ENCODE measurements at places on chromosomes 5 and 9.

DNA sequence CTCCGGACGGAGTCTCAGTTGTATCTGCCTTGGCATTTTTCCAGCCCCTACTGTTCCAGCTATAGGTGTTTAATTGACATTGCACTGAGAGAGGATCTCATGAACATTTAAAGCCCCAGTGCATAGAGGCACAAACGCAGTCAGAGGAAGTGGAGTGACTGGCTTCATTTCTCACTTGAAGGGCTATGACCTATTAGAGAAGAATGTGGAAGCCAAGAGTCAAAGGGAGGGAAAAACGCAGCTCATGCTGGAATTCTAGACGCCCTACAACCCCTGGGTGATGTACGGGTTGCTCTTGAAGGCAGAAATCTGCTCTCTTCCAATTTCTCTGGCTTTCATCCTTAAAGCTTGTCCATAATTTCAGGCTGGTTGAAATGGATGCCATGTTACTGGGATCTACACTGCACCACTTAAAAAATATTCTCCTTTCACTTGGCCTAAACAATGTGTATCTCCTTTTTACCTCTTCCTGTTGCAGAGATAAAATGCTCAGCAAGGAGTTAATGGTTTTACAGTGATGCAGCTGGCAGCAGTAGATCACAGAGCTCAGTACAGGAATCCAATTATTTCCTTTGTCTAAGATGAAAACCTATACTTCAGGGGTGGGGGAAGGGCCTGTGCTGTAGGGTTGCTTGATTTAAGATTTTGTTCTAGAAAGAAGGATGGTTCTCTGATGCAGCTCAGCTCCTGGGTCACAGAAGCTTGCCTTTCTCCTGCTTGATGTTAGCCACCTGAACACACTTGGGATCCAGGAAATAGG is 61.8 kb upstream of the MAMDC2 start:
- no peak for DNase-seq

GRCh38 chr5:14229734-14230133 is 86.6 kb downstream of the TRIO start:
- no peak for DNase-seq

DNA sequence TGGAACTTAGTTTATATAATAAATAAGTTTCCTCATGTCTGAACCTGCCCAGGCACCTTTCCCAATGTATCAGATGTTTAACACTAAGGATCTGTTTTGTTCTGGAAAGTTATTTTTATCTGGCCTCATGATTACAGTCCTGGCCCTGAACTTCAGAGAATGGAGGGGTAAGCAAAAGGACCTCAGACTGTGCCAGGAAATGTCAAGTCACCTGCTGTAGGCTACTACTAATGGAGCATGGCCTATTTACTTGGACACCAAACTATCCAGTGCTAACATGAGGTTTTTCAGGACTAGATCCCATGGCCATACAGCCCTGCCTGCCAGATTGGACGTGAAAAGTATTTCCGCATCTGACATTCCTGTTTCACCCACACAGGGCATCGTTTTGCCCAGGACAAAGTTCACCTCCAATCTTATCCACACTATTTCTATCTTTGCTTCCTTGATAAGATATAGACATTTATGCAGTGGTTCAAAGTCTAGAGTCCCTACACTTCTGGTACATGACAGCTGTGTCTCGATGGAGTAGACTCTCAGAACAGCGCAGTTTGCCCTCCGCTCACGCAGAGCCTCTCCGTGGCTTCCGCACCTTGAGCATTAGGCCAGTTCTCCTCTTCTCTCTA is at the start of gene BTNL8:
TSS of gene BTNL8 (plus strand) at position 539 of the 626 bp plus-strand sequence. CDS start 152 bp downstream, outside the sequence.
- DNase-seq, result no peak

DNA sequence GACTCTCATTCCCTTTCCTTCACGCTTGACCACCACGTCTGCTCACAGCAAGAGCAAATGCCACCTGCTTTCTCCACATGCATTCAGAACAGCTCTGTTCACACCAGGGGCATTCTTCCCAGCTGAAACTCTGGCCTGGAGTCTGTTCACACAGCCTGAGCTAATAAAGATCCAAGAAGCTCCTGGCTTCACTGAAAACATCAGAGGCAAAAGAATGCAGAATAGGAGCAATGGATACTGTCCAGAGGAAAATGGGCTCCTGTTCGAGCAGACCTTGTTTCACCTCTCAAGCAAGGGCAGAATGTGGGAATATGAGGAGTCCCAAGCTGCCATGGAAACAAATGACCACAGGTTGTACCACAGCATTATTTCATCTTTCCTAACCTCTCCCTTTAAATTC is 402.7 kb upstream of the TNC start:
- no peak for DNase-seq

DNA sequence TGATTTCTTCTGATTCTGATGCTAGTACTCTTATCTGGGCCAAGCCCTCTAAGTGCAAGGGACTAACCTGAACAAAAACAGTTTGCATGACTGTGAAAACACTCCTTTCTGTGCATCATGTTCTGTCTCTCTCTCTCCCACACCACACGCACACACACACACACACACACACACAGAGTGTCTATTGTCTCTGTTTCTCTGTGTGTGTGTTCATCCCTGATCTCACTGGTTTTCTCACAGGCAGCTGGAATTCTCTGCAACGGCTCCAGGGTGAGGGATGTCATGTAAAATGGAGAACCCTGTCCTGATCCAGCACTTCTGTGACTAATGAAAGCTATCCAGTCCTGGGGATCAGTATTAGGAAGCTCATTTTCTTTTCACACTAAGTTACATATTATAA is 453.1 kb upstream of the RGMB start:
- no peak for DNase-seq

DNA sequence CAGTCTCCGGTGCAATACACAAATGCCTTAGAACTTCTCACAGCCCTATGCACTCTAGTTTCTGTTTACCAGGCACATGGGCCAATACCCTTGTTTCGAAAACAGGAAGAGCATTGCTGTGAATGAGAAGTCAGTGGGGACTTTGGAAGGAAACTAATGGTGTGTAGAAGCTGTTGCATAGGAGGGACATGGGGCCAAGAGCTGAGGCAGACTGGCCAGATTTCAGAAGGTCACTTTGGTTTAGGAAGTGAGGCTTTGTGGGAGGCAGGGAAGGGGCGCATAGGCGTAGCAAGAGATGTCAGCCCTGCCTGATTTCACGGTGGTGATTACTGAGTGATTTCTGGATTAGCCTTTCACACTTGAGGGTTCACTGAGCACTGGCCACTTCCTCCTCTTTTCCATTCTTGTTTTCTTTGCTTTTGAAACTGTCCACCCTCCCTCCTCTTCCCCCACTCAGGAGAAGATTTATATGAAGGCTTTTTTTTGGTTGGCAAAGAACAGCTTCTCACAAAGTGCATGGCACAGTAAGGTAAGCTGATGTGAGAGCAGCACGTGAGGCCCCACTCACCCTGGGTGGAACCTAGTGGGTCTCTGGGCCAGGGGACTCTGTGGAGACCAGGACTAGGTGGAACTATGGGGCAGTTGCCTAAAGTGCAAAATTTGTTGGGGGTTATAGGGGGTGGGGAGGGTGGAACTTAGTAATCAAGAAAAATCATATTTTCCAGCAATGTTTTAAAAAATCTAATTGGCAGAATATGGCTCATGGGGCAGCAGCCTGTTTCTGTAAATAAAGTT is 6.1 kb upstream of the TMEM252 start:
- no peak for DNase-seq

- no peak for DNase-seq
Observed at GRCh38 chr5:175572886-175573285, 85.0 kb upstream of the HRH2 start.

GRCh38 chr5:122693963-122694362 is 80.9 kb upstream of the SNX2 start:
- no peak for DNase-seq

DNA sequence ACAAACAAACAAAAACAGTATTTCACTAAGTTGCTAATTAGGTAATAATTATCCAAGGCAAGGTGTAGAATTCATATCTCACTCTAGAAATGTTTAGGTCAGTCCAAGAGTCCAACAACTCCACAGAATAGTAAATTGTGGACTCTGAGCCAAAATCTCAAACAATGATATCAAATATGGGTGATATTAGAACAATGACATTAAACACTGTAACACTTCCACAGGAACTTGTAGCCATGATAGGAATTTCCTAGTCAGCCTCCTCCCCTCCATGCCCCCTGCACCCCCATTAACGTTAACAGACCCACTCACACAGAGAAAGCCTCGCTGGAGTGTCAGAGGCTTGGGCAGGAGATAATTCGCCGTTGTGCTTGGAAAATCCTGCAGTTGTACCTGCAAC is 305.0 kb upstream of the PIK3R1 start:
- DNase-seq, result no peak

GRCh38 chr5:133041910-133042309 is 9.9 kb upstream of the HSPA4 start:
- DNase-seq, result no peak

GRCh38 chr5:135344349-135344748 is 54.7 kb downstream of the MACROH2A1 start:
- DNase-seq, result no peak

DNA sequence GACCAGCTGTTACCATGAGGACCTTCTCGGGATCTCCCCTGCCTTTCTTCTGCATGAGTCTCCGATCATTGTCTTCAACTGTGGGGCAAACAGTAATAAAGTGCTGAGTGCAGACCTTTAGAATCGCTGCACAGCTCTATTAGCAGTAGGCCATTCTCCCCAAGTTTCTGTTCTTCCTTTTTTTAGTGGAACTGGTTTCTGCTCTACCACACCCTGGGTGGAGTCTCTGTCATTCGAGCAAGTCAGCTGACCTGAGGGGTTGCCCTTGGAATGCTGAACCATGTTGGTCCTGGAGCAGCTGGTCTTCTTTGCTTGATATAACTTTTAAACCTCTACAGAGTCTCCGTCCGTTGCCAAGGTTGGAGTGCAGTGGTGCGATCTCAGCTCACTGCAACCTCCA is 33.4 kb upstream of the GNPDA1 start:
- no peak for DNase-seq

DNA sequence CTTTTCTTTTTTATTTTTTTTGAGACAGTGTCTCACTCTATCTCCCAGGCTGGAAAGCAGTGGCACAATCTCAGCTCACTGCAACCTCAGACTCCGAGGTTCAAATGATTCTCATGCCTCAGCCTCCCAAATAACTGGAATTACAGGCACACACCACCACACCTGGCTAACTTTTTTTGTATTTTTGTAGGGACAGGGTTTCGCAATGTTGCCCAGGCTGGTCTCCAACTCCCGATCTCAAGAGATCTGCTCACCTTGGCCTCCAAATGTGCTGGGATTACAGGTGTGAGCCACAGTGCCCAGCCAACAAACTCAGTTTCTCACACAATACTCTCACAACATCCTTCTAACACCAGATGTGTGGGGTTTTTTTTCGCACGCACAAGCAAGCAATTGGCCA is 22.1 kb downstream of the AFF4 start:
- DNase-seq, result no peak

GRCh38 chr5:122351416-122352157 is 39.5 kb downstream of the SNCAIP start:
- no peak for DNase-seq

DNA sequence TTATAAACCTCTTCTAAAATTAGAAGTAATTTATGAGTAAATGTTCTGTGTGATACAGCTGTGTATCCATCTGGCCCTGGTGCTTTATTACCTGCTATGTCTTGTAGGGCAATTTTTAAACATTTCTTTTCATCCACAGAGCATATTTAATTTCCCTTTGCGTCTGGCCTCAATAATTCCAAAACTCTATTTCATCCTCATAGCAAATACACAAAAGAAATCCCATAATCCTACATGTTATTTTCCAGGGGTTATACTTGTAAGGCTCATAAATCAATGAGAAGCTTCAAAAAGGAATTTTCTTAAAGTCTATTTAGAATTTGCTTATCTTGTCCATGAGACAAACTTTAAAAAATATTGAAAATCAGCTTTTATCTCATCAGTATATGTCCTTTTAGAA is 167.0 kb downstream of the TTC39B start:
- no peak for DNase-seq

GRCh38 chr9:114414346-114414745 is 26.6 kb upstream of the AKNA start:
- no peak for DNase-seq

DNA sequence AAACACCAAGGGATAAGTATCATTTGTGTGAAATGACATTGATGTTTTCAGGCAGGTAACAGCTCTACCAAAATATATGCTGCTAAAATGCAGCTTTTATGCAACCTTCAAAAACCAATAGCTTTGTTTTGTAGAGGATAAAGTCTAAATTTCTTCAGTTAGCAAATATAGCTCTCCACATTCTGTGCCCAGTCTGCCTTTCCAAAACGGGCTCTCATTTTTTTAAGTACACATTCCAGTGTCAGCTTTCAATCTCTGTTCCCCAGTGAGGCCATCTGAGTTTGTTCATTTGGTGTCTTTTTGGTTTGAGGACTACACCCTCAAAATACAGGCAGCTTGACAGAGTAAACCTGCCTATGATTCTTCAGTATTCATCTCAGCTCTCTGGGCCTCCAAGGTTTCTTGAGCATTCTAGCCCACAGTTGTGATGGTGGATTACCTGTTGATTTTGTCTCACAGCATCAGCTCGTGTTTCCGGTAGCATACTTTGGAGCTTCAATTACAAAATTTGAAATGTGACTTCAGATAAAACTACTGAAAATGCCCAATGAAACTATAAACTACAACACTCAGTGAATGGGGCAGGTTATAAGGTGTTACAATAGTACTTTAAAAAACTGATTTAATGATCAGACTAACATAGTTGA is 55.7 kb downstream of the NR3C1 start:
- no peak for DNase-seq

DNA sequence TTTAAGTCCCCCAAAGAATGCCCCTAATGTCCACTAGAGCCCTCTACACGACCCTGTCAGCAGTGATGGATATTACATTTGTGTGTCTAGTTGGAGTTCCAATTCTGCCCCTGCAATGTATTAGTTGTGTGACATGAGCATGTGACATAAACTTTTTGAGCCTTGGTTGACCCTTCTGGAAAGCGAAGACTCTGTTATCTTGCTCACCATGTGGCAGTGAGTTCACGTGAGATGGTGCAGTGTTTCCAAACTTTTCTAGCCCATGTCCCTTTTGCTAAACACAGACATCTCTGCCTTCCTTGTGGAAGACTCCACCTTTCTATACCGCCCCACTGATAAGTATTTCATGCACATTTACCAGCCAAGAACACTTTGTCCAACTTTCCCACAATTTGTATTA is 87.0 kb upstream of the BOD1 start:
- DNase-seq, result no peak

- DNase-seq, result no peak
Observed at GRCh38 chr5:5009240-5009639, 130.9 kb upstream of the ADAMTS16 start.

- no peak for DNase-seq
Observed at GRCh38 chr5:9699681-9700080, 69.5 kb upstream of the TAS2R1 start.

DNA sequence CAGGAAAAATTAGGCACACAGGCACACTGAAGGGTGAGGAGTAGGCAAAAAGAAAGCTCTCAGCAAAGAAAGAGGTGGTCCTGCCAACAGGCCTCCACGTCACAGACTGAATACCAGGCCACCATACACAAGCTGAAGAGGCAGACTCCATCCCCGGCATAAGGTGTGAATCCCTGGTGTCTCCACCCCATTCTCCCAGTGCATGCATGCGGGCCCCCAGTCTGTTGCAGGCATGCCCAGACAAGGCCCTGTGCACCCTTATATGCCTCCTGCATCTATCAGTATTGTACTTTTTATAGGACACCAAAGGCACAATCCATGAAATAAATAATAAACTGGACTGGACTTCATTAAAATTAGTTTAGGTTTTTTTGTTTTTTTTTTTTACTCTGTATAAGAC is 73.1 kb downstream of the RGMB start:
- DNase-seq, result no peak

GRCh38 chr5:94870511-94871183 is 252.2 kb downstream of the SLF1 start:
- DNase-seq, result no peak
